Cortex of kidney (tissue), 1 donor: ENCODE measurements at places on chromosomes 12 and 14.

DNA sequence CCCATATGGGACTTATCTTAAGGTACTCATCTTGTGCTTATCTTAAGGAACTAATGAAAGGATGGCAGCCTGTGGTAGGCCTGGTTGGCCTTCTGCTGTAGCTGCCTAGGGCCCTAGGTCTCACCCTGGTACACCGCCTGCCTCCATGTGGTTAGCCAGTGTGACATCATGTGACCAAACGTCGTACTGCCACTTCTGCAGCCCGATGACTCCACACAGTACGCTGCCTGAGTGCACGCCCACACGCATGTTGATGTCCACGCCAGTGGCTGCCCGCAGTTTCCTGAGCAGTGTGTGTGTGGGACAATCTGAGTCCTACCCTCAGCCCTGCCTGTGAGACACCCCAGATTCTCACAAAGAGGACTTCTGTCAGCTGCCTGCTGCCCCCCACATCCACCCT, 5.1 kb downstream of the ADCY4 start:
- no peak for DNase-seq

- DNase-seq, result no peak
Measured at GRCh38 chr14:37036669-37037341, 135.6 kb downstream of the SLC25A21 start.

DNA sequence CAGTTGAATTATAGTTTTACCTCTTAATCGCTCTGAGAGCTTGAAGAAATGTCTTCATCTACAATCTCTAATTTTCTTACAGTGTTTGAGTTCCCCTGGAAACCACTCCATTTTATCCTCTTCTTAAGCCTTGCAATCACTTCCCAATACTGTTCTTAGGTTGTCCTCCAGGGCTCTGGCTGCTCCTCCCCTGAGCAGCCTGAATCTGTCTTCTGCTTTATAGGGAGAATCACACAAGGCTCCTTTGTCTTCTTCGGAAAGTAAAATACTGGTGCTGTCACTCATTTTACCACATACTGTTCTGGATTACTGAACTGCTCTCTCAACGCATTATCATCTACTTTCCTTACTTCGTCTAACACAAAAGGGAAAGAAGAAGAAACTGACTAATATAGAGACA, 133.7 kb downstream of the MDGA2 start:
- DNase-seq, result no peak

GRCh38 chr12:86196465-86196864, 59.7 kb downstream of the MGAT4C start:
- no peak for DNase-seq

DNA sequence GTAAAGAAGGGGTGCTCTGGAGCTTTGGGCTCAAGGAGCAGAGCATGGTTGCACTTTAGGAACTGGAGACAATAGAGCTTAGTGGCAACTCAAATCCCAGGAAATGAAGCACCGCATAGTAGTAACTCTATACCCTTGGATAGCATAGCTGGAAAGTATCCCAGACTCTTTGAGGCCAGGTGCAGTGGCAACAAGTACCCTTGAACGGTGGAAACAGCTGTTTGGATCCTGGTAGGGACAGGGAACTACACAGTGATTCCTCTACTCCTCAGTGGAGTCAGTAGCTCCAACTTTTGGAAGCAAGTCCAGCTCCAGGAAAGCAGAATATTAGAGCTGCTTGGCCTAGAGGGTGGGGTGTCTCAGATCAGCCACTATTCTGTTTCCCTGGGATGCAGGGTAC, 129.0 kb upstream of the WSCD2 start:
- DNase-seq, result no peak

- no peak for DNase-seq
Measured at GRCh38 chr14:56297449-56297848, 179.2 kb downstream of the PELI2 start.

- DNase-seq, result no peak
Measured at GRCh38 chr14:99441157-99441870, 39.3 kb downstream of the SETD3 start.

DNA sequence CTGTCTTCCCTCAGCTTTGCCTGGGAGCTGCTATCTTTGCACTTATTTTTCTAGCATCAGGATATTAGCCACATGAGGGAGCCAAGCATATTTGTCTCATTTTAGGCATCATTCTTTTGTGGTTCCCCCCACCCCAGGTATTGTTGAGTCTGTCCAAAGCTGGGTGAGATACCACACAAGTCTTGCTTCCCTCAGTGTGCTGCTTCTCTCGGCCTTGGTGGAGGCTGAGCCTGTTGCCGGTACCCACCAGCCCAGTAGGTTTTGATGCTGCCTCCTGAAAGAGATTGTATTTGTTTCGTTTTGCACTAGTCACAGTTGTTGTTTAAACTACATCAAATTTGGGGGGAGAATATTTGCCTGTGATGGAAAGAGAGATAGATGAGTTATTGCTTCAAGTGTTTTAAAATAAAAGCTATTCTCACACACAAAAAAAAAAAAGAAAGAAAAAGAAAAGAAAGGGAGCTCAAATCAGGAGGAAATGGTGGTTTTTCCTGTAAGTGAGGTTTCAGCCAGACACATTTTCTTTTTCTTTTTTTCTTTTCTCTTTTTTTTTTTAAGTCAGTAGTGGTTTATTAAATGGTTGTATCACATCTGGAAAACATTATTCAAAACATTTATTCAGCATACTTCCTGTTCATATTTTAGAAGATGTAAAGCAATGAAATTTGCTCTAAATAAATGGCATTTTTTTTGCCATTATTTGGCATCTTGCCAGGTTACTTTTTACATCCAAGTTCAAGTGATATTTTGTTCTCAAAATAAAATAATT, 58.5 kb downstream of the SLC4A8 start:
- no peak for DNase-seq

DNA sequence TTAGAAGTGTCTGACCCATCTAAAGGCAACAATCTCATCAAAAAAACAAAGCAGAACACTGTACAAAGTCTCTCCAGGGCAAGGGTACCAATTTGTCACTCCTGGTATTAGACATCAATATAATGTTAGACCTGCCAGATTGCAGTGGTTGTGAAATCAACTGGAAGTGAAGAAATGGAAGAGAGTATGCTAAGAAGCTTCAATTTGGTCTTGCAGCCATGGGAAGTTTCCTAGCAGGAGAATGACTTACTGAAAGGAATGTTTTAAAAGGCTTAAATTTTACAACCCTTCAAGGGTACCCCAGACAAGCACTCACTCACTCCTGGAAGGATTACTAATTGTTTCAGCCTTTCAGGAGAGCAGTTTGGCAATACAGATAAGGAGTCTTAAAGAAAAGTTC, 18.9 kb downstream of the LLPH start:
- no peak for DNase-seq

DNA sequence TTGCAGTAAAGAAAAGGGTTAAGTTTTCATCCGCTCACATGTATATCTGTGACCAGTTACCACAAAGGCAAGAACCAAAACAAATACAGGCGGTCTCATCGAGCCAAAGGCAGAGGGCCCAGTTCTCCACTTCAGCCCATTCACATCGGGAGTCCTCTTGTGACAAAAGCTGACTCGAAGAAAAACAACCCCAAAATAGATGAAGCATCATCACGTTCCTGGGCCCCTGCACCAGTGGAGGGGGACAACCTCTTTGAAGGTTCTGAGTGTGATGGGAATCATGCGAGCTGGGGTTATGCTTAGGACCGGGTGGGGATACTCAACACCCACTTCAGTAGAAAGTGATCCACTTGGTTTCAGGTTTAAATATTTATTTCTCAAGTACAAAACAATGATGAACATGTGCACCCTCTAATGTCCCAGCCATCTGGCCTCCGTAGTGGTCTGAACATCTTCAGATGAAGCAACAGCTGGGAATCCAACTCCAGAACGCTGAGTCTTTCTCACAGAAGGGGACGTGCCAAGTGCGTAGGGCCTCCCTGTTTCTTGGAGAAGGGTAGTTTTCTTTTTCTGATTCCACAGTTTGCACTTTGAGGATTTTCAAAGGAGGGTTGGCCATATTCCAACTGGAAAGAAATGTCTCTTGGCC, 8.4 kb downstream of the GSC start:
- no peak for DNase-seq

DNA sequence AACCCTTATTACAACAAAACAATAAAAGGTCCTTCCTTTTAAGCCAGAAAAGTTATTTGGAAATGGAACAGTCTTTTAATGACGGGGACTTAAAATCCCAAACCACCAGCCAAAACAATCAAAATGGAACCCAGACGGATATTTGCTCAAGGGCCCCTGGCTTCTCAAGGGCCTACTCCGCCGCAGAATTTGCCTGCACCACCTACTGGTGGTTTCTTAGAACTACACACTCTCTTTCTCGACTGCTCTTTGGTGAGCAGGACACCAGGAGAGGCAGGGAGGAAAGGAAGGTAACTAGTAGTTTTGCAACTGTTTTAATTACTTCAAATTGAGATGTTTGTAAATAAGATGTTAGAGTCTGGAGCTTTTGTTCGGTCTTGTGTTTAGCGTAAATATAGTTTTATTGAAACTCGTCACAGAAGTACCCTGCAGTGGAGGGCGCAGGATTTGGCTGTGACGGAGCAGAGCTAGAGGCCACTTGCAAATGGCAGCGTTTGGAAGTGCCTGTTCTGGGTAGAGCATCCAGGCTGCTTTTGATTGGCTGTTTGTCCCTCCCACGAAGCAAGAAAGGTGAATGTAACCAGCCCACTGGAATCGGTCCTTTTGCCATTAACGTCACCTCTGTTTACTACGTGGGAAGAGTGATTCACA, 238.5 kb downstream of the CACNA1C start:
- DNase-seq, result no peak

- DNase-seq, result no peak
Measured at GRCh38 chr14:34676516-34677211, 37.7 kb downstream of the CFL2 start.

- no peak for DNase-seq
Measured at GRCh38 chr12:92571844-92572543, 130.8 kb upstream of the PLEKHG7 start.

GRCh38 chr12:10153271-10154144, 18.4 kb downstream of the OLR1 start:
- no peak for DNase-seq

- no peak for DNase-seq
Measured at GRCh38 chr12:8127138-8127537, 3.7 kb downstream of the CLEC4A start.

DNA sequence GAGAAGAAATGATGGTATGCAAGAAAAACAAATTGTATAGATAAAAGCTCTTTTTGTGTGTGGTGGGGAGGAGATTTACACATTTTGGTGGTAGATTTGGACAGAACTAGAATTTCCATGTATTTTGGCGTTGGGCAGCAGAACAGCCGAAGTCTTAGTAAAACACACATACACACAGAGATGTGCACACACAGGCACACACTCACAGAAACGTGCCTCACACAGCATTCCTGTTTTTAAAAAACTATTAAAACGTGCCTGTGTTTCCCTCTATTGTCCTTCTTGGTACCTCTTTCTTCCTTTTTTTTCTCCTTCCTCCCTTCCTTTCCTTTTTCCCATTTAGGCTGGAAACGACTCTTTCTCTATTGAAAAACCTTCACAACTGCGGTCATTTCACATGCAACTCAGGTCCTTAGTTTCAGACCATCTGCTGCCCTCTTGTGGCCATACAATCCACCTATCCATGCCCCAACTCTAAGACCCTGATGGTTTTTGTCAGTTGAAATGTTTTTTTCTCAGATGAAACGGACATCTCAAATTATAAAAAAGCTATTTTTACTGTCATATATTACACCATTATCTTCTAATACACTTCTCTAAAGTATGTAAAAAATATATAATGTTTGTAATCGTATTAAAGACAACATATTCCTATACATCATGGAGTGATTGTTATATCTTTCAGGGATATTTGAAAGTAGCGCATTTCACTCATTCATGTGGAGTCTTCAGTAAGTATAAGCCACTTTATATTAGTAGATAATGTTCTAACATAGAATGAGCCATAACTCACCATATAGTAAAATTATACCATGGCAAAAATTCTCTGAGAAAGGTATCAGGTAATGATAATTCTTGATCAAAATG, 386.7 kb upstream of the NOVA1 start:
- no peak for DNase-seq

GRCh38 chr12:126030573-126030972, 965.3 kb downstream of the AACS start:
- no peak for DNase-seq

DNA sequence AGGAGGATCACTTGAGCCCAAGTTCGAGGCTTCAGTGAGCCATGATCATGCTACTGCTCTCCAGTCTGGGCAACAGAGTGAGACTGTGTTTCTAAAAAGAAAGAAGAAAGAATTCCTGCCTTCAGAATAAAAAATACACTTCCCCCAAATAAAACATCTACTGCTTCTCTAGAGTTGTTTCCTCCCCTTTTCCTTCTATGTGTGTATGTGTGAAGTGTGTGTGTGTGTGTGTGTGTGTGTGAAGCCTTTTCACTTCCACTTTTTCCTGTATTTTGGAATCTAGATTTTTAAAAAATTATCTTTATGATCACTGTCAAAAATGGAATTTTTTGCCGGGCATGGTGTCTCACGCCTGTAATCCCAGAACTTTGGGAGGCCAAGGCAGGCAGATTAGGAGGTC, 12.6 kb upstream of the SNX6 start:
- no peak for DNase-seq

DNA sequence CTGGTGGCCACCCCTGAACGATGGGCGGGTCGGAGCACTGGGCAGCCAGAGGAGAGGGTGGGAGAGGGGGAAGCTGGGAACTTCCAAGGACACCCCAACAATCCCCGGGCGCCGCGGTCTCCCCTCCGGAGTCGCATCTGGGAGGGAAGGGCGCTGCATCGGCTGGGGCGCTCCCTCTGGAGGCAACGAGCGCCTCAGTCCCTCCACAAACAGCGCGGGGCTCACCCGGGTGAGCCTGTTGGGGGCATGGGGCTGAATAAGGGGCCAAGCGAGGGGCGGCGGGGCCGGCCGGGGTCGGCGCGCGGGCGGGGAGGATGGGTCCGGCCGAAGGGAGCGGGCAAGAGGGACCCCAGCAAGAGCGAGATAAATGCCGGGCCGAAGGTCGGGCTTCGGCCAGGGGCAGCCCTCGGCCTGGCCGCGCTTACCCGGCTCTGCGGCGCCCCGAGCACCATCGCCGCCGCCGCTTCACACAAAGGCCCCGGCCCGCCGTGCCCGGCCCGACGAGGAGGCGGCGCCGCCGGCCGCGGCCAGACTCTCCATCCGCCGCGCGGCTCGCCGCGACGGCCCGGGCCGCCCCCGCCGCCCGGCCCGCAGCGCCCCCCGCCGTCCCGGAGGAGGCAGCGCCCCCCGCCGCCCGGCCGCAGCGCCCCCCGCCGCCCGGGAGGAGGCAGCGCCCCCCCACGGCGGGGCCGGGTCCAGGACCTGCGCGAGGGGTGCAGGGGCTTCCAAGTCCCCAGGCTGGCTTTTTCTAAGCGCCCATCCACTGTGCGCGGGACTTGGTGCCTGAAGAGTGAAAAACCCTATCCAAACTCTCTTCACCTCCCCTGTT, at the start of gene ZBTB39:
Gene ZBTB39 (minus strand): TSS at position 567 of the 829 bp plus-strand sequence. CDS start 1,629 bp downstream, outside the sequence.
- DNase-seq, result no peak

GRCh38 chr12:110936367-110937103, 16.2 kb upstream of the MYL2 start:
- DNase-seq, result no peak
